Activated CD8-positive, alpha-beta memory T cell treated with anti-CD3 and anti-CD28 coated beads for 4 hours (primary cell): ENCODE measurements at places on chromosomes 16 and 17.
A peak's percentile ranks its signal among the peaks of the same experiment; 100 is the strongest.

DNA sequence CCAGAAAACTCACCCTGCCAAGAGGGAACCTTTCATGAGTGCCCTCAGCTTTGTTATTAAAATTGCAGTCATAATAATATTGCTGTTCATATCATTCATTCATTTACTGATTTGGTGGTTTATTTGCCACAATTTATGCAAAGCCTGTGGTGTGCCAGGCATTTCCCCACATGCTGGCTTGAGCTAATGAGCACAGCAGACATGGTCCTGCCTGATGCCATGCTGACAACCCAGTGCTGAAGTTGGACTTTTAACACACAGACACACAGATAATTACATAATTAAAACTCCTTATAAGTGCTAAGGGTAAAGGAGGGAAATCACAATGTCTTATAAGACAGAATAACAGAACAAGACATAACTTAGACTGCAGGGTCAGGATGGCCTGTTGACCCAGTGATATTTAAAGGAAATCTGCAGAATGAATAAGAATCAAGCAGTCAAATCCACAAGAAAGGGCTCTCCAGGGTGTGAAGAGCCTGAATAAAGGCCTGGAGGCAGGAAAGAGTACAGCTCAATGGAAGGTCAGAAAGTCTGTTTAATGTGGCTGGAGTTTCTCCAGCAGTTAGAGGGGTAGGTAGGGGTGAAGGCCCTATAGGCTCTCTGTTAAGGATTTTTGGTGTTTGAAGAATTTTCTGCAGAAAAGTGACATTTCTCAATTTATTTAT, 196.9 kb upstream of the CDH11 start:
- DNase-seq: no peak

GRCh38 chr16:51248217-51248616, 97.1 kb upstream of the SALL1 start:
- no peak for DNase-seq

GRCh38 chr16:78675312-78675711, 575.9 kb downstream of the WWOX start:
- no peak for DNase-seq

DNA sequence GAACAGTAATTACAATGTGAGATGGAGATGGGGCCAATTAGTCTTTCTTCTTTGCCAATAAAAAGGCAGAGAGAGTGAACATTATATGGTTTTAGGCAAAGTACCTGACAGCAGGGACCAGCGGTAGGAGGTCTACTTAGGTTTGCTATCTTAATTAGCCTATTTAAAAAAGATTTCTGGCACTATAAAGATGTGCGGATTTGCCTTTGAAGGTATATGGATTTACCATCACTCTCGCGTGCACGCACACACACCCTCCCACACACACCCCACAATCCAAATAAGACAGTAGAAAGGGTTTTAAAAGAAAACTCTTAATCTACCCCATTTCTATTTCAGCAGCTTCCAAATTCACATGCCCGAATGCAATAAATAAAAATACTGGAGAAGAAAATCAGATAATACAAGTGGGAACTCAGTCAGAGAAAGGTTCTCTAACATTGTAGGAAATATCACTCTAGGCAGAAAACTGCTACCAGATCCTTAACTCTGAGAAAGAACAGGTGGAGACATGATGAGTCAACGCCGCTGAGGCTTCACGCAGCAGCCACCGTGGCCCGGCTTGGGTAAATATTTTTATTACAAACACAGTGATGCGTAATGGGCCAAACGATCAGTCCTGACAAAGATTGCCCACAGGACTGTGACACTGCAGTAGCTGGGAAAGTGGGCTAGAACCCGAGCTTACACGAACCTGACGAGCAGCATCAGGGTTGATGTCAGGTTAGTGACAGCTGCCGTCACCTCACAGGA, 66.6 kb upstream of the AXIN2 start:
- no peak for DNase-seq

DNA sequence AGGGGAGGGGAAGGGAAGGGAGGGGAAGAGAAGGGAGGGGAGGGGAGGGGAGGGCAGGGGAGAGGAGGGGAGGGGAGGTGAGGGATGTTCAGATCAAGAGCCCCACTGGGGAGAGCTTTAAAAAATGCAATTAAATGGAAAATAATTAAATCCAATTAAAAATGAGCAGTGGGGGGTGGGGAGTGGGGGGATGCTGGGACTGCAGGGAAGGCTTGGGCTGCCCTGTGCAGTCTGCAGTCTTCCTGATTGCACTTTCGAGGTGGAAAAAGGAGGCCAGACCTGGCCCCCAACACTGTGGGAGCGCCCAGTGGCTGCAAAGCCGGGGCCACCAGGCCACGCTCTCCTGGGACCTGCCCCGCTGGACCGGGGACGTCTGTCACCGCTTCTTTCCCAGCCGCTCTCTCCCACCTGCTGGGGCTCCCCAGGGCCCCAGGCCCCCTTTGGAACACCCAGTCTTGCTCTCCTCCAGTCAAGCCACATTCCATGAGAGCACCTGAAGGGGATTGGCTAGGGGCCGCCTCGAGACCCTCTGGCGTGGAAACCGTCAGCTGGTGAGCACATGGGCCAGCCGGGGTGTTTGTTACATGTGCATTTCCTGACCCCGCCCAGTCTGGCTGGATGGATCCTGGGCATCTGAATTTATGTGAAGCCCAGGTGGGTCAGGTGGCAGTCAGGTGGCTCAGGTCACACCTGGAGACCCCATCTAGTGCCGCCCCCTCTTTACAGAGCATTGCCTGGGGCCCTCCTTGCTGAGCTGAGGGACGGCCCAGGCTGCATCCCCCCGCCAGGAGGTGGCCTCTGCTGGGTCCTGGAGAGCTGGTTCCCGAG, 37.6 kb upstream of the CBFA2T3 start:
- no peak for DNase-seq

- no peak for DNase-seq
Observed at GRCh38 chr16:85800321-85800669, 800 bp downstream of the COX4I1 start.

DNA sequence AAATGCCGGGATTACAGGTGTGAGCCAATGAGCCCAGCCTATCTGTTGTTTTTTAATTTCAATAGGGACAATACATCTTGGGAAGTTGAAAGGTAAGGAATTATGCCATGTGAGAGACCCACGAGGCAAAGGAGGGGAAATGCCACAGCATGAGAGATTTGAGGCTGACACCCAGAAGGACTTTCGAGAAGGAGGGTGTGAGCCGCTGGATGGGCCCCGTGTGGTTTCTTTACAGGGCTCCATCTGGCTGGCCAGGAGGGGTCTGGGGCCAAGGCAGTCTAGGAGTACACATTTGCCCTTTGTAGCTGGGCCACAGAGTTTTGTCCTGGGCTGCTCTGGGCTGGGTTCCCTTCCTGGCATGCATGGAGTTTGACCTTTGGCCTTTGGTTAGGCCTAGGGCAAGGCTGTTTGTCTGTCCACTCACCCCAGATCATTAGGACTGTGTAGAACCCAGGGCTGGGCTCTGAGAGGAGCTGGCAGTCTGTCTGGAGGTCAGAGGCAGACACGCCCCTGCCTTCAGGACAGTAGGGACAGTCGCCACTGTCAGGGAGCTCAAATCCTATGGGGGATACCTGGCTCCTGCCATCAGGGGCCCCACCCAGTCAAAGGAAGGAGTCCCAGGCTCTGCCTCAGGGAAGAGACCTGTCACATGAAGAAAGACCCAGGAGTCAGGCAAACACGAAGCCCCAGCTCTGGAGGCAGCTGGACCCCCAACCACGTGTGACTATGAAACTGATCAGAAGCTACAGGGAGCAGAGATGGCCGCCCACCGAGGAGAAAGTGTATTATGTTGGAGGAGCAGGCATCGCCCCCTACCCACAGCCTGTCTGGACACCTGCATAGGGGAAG, 24.2 kb upstream of the NXPH3 start:
- no peak for DNase-seq

DNA sequence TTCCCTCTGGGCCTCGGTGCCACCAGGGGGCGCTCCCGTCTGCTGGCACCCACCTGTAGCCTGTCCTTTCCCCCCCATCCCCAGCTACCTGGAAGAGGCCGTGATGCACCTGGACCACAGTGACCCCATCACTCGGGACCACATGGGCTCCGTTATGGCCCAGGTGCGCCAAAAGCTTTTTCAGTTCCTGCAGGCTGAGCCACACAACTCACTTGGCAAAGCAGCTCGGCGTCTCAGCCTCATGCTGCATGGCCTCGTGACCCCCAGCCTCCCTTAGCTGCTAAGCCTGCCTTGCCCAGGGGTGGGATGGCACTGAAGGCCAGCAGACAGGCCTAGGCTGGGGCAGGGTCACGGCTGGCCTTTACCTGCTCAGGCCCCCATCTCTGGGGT, 818 bp upstream of the NRN1L start:
- peak; percentile 56 for DNase-seq

DNA sequence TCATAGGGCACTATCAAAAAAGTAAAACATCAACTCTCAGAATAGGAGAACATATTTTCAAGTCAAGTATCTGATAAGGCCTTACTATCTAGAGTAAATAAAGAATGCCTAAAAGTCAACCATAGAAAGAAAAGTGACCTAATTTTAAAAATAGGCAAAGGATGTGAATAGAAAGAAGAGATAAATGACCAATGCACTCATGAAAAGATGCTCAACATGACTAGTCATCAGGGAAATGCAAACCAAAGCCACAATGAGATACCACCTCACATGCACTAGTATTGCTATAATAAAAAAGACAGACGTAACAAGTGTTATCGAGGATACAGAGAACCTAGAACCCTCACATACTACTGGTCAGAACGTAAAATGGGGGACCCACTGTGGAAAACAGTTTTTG, 90.8 kb downstream of the DYNLRB2 start:
- no peak for DNase-seq

GRCh38 chr17:20009052-20009301, 182 bp upstream of the SPECC1 start:
- DNase-seq: no peak

DNA sequence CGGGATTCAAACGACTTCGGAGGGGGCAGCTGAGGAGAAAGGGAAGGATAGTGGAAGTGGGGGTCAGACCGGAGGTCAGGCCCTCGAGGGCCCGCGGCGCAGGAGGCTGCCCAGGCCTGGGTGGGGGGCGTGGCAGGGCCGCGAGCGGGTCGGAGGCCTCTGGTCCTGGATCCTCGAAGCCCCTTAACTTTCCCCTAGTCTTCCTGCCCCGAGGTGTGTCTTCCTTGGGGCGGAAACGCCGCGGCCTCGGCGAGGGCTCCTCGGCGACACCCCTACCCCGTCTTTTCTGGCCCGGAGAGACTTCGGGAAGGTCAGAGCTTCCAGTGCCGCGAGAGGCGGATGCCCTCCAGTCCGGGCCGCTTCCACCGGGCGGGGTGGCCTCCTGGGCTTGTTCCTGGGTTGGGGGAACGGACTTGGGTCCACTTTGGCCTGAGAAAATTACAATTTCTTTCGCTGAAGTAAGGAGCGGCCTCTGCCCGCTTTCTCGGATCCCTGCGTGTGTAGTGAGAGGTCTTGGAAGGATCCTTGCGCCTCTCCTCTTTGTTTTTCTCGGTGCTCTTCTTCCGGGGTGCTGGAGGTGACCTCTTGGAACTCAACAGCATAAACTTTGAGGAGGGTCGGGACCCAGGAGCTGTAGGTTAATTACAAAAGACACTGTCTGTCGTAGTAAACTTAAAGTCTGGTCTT, 491 bp downstream of the IST1 start:
- no peak for DNase-seq

GRCh38 chr16:57512296-57513001, 23.9 kb downstream of the CCDC102A start:
- no peak for DNase-seq

GRCh38 chr17:49753959-49754391, 10.0 kb downstream of the FAM117A start:
- DNase-seq: no peak
